Inflammatory macrophage treated with lipopolysaccharide for 1 hour (primary cell): ENCODE measurements at places on chromosomes 4 and X.

- DNase-seq = peak; percentile 67
These were observed 86.1 kb downstream of the CPE start for GRCh38 chr4:165464813-165465381.

DNA sequence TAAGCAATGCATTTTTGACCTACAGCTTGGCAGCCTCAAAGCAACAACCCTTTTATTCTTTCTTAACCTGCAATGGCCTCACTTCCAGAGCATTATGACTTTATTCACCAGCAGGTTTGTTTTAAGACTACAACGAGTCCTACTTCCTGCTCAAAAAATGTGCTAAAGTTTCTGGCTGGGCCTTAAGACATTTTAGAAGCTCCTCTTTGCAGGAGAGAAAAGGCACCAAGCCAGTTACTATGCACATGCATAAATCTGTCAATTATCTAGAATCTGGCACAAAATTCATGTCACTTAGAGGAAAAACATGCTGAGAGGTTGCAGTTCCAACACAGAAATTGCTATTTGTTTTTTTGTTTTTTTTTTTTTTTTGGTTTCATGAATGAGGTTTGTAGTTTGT is 223.0 kb upstream of the EPHA5 start:
- no peak for DNase-seq

GRCh38 chr4:47736146-47736545 is 101.7 kb downstream of the CORIN start:
- no peak for DNase-seq

- DNase-seq = no peak
These were observed 30.7 kb upstream of the ATP6AP2 start for GRCh38 chrX:40550066-40550465.

GRCh38 chr4:182513587-182514291 is 270.5 kb downstream of the TENM3 start:
- no peak for DNase-seq

- no peak for DNase-seq
These were observed 9.9 kb downstream of the MED12 start for GRCh38 chrX:71128166-71128833.

DNA sequence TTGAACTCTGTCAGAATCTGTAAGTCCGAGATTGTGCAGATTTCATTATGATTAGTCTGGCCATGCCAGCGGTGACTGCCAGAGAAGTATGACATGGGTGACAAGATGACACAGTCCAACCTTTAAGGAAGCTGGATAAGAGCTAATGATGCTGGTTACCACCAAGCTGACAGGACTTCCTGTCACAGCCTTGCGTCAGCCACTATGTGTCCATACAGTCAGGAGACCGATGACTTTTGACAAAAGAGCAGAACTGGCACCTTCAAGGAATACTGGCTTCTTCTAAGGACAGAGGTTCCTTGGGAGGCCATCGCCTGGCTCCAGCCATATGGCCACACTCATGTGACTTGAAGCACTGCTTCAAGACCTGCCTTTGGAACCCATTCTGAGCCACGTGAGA is 67.2 kb upstream of the TFDP3 start:
- DNase-seq = no peak

DNA sequence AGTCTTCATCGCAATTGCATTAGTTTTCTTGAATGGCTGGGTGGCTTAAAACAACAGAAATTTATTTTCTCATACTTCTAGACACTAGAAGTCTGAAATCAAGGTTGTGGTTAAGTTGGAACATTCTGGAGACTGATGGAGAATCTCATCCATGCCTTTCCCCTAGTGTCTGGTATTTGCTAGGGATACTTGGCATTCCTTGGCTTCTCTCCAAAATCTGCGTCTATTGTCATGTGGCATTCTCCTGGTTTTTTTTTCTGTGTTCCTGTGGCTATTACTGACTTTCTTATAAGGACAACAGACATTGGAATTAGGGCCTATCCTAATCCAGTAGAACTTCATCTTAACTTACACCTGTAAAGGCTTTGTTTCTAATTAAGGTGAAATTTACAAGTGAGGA is 272.8 kb upstream of the EPHA5 start:
- no peak for DNase-seq

DNA sequence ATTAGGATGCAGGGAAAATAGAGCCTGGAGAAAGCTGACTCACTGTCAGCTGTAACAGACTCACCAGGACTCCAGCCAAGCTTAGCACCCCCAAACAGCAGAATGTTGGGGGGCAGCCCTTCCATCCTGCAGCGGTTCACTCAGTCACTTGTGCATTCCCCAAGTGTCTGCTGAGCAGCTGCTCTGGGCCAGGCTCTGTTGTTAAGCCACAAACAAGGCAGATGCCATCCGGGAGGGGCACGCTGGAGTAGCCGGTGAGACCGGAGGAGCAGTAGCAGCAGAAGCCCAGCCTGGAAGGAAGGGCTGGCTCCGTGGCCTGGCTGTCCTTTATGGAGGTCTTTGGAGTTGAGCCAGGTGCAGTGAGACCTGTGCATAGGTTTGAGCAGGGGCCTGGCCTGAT is 22.0 kb downstream of the CCNQ start:
- no peak for DNase-seq

- DNase-seq = no peak
These were observed 251.9 kb downstream of the PAPSS1 start for GRCh38 chr4:107468156-107468555.

DNA sequence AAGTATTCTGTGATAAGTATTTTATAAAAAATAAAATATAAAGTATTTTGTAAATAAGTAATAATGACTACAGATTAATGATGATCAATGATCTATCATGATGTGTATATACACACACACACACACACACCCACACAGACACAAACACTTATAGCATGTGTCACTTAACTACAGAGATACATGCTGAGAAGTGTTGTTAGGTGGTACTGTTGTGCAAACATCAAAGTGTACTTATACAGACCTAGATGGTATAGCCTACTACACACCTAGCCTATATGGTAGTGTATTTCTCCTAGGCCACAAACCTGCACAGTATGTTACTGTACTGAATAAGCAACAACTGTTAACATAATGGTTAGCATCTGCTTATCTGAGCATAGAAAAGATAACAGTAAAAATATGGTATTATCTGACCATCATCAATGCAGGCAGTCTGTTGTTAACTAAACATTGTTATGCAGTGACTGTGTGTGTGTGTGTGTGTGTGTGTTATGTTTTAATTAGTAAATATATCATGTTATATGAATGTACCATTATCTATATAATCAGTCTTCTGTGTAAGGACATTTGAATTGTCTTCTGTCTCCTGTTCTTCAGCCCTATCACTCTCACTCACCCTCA is 138.2 kb downstream of the CAMK2D start:
- DNase-seq = no peak

GRCh38 chr4:41069838-41070237 is 144.5 kb downstream of the APBB2 start:
- DNase-seq = no peak

GRCh38 chr4:152363086-152363485 is 172.8 kb downstream of the FBXW7 start:
- DNase-seq = no peak

DNA sequence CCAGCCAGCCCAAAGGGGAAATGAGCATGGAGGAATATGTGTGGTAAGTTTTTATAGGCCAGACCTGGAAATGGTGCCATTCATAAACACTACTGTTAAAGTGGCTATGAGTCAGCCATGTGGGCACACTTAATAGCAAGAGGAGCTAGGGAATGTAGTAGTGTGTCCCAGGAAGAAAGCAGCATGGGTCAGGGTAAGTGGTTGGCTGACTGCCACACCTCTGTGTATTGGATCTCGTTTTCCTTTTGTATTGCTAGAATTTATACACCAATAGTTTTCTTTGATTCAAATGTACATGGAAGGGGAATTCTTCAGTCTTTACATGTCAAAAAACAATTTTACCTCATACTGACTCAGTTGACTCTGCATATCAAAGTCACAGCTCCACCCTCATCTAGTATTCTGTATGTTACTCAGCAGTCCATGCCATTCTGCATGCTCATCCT is 22.9 kb upstream of the SGMS2 start:
- DNase-seq = no peak

DNA sequence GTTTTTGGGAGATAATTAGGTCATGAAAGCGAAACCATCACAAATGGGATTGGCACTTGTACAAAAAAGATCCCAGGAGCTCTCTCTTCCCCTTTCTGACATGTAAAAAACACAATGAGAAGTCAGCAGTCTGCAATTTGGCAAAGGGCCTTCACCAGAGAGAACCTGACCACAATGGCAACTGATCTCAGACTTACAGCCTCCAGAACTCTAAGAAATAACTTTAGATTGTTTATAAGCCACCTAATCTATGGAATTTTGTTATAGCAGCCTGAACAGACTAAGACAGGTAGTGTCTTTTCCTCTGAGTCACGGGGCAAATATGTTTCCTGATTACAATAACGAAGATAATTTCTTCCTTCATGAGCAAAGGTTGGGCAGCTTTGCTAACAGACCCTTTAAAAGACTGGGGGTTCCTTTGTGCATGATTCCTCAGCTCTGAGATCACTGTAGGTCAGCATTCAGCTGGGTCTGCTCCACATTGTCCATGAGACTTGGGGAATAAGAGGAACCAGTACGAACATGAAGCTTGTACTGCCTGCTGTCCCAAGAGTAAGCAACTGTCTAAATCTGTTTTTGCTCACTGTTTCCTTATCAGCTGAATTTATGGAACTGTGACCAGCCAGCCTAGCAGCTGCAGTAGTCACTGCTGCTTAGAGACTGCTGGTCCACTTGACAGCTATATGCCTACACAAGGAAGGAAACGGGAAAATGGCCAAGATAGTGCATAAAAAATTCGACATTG is 191.6 kb downstream of the ANAPC10 start:
- DNase-seq = peak; percentile 19

DNA sequence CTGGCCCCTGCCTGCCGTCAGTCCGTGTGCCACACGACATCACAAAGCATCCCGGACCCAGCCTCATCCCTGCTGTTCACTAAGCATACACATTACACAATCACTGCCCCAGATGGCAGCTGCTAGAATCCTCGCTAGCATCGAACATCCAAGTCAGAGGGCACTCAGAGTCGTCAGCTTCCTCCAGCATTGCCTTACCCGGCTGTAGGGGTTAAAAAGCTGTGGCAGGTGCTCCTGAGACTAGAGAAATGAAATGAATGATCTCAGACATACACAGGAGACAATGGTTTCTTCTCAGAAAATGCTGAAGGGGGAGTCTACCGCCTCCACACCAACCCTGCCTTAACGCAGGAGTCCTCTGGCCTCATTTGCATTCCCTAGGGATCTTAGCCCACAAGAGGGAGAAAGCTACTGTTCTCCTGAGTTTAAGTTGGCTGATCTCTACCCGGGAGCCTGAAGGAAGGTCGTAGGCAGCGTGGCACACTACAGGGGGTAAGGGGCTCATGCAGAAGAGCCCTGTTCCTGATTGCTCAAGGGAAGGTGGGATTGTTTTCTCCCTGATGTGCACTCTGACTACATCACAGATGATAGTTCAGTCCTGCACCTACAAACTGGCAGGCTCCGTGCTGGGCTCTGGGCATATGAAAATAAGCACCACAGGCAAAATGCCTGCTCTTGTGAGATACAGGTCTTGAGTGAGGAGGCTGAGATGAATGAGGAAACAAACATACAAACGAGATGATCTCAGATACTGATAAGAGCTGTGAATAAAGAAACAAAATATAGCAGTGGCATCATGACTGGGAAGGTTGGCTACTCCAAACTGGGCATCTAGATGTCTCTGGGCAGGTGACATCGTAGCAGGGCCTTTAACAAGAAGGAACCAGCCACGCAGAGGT is 2.6 kb upstream of the KIAA0232 start:
- no peak for DNase-seq

DNA sequence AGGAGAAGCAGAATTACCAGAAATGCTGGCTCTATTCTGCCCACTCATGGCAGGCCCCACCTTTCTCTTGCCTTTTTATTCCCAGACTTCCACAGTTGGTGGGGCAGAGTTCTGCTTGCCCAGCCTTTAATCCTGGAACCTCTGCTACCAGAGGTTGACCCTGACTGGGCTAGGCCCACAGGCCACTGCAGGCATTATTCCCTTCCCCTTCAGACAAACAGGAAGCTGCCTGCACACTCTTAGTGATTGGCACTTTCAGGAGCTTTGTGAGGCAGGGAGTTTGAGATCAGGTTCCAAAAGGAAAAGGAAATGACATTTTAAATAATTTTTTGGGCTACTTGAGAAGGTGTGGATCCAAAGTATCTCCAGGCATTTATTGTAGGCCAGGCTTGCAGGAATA is 18.8 kb downstream of the MSN start:
- no peak for DNase-seq

GRCh38 chrX:3514996-3515395 is 168.5 kb upstream of the MXRA5 start:
- DNase-seq = no peak

DNA sequence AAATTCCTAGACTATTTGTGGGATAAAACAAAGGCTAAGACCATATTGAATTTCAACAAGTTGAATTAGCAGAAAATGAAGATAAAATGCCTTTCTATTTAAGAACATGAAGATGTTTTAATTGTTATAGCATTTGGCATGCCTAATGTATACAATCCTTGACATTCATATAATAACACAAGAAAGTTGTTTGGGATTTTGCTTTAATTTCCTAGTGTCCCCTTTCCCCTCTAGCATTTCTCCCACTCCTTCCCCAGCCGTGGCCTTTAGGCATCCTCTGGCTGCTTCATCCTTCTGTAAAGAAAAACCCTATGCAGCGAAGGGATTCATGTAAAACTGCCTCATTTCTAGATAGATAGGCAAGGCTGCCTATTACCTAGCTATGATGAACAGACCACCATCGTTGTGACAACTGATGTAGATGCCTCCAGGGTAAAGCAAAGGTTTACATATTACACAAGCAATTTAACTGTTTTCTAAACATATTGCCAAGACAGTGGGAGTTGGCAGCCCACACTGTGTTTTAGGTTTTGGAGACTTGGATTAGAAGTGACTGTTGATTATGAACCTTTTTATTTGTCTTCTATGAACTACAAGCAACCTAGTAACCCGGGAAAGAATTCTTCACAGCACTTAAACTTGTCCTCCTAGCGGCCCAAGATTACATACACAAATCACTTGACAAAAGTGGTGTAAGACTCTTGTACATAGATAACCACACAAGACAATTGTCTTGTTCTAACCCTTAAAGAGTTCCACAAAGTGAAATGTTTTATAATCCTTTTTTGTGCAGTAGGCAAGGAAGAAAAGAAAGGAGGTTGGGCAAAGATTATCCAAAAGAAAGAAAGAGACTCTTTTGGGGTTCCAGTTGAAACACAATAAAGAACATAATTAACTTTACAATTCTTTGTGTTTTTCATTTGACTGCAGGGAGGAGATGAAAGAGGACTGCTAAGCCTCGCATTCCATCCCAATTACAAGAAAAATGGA is 59.9 kb downstream of the HHIP start:
- no peak for DNase-seq

GRCh38 chr4:177737387-177737940 is 295.2 kb upstream of the AGA start:
- no peak for DNase-seq

- DNase-seq = no peak
These were observed 149.9 kb upstream of the IL15 start for GRCh38 chr4:141486375-141486997.

GRCh38 chr4:158397781-158398180 is 123.9 kb upstream of the RXFP1 start:
- DNase-seq = no peak

- DNase-seq = no peak
These were observed 44.8 kb downstream of the RELL1 start for GRCh38 chr4:37641352-37641751.
